ENCODE measurements at places on chromosomes 6 and 20. TPM values are rescaled to one million over a fixed set of nuclear protein-coding genes. Genes with fewer than 3 reads are reported as not detected.

DNA sequence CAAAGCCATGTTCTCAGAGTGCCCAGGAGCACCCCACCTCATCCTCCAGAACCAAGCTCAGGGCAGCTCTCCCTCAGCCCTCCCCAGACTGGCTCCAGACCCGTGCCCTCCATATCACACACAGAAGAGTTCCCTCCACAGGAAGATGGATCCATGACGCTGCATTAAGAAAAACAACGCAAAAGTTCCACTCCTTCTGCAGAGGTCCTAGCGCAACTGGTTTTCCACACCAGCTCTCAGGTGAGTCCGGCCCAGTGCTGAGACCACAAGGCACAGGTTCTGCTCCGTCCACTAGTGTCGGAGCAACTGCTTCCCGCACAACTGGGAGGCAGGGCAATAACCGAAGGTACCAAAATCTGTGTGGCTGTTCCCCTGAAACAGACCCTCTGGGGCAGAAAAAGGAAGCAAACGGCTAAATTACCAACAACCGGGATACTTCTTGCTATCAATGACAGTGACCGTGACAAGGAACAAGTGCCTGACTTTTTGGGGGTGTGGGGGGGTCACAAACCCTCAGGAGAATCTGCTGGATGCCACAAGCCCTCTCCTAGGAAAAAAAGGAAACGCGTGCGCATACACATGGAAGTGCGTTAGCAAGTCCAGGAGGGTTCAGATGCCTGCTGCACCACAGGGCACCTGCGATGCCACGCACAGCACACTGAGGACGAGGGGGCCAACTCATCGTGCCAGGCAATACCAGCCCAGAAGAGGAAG lies 49.2 kb downstream of the MYH7B start:
- DNase-seq = no peak

- no peak for DNase-seq
Measured at GRCh38 chr6:70652216-70652615, 15.5 kb upstream of the SMAP1 start.

DNA sequence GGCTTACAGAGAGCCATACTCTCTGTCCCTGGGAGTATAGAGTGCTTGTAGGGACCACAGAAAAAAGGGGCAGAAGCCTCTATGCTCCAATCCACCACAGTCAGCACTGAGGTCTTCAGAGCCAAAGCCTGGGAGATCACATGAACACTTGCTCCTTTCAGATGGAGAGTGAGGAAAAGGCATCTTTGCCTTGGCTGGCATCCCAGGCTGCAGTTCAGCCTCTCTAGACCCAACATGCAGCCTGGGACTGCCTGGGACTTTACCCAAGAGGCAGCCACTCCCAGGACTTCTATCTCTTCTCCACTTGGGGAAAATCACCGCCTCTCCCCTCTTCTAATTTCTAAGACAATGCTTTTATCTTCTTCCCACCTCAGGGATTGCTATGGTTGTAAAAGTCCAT lies 46.5 kb upstream of the MYLIP start:
- no peak for DNase-seq

- no peak for DNase-seq
Measured at GRCh38 chr20:31602431-31602778, 2.7 kb upstream of the ID1 start.

GRCh38 chr20:4697189-4697830 lies 24.4 kb upstream of the PRND start:
- no peak for DNase-seq

Gene ABHD16B
- not detected for total RNA-seq

All from progenitor cell of endocrine pancreas (in vitro differentiated cells).